Activated naive CD8-positive, alpha-beta T cell treated with anti-CD3 and anti-CD28 coated beads for 36 hours (primary cell): ENCODE measurements at places on chromosomes 6 and 20.
A peak's percentile ranks its signal among the peaks of the same experiment; 100 is the strongest.

GRCh38 chr6:80566361-80566760 lies 459.9 kb downstream of the BCKDHB start:
- H3K36me3 ChIP-seq = no peaks in the 10 kb centered on the region

DNA sequence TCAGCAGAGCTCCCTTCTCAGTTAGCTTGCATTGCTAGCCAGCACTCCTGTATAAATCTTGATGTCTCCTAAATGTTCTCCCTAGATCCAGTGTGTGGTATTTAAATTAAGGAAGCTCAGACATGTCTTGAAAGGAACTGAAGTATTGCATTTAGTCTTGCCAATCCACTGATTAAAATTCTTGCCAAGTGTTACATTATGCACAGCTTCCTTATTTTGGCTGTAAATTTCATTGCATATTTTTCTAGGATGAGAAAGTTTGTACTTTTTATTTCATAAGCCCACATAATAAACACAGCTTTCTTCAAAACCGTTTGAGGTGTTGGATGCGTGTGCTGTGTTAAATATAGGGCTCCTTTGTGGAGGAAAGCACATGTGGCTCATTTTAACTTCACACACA lies 329.8 kb upstream of the FLRT3 start:
- no peaks in the 10 kb centered on the region for H3K36me3 ChIP-seq
- no peak overlapping the region for H3K27ac ChIP-seq
- H3K4me3 ChIP-seq = no peak overlapping the region

- H3K36me3 ChIP-seq = no peaks in the 10 kb centered on the region
- H3K27me3 ChIP-seq = peaks cover 3% of the 10 kb centered on the region
- H3K4me3 ChIP-seq = no peak overlapping the region
- no peaks in the 10 kb centered on the region for H3K4me1 ChIP-seq
- H3K27ac ChIP-seq = no peak overlapping the region
These were observed 802.3 kb downstream of the MAFB start for GRCh38 chr20:39886650-39887190.

DNA sequence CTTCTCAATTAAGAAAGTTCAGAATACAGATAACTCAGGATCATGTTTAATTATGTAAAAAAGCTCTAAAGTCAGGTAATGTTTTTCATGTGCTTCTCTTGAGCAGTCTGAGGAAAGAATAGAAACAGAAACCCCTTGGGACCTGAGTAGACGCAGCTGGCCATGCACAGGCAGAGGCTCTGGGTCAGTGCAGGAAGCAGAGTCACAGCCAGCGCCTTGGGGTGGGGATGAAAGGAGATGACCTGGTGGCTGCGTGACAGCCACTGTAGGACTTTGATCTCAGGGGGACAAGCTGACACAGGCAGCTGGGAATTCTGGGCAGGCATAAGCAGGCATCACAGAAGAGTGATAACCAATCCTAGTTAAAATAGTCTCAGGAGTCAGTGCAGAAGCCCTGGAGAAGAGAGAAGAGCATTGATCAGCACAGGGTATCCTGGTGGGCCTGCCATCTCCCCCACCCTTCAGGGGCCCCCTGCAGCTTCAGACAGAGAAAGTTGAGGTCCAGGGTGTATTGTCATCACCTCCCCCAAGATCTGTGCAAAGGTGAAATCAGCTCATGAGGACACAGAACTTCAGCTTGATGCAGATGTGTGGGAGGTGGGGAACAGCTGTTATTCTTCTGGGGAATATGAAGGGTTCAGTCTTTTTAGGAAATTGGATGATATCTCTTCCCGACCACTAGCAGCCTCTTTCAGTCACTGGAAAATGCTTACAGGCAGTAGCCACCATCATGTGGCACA lies 6.4 kb downstream of the HLA-DQB1 start:
- no peak overlapping the region for H3K4me3 ChIP-seq
- H3K27me3 ChIP-seq = peaks cover 4% of the 10 kb centered on the region
- H3K36me3 ChIP-seq = peaks cover 29% of the 10 kb centered on the region
- peaks cover 17% of the 10 kb centered on the region for H3K4me1 ChIP-seq
- H3K27ac ChIP-seq = no peak overlapping the region
- no peak for DNase-seq

DNA sequence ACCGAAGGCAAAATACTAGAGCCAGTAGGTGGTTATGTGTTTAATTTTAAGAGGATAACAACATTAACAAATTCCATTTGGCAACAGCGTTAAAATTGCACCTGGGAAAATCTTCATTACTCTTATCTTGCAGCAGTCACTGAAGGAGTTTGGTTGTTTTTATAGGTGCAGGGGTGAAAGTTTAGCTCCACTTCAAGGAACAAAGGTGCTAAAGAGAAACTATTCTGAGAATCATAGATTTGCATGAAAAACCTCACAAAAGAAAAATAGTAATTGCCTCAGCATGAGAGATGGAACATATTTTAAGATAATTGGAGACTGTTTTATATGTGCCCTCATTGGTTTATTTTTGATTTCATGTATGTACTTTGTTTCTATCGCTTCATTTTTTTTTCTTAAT lies 444.4 kb downstream of the UTRN start:
- H3K27ac ChIP-seq = peak overlapping the region; percentile 48
- H3K36me3 ChIP-seq = peaks cover 19% of the 10 kb centered on the region
- DNase-seq = no peak
- H3K4me3 ChIP-seq = no peak overlapping the region
- H3K4me1 ChIP-seq = peaks cover 37% of the 10 kb centered on the region

GRCh38 chr6:32852844-32853540 lies 512 bp downstream of the TAP1 start:
- DNase-seq = peak; percentile 66
- peaks cover 84% of the 10 kb centered on the region for H3K36me3 ChIP-seq
- H3K4me3 ChIP-seq = peak overlapping the region; percentile 99
- no peaks in the 10 kb centered on the region for H3K27me3 ChIP-seq
- H3K27ac ChIP-seq = peak overlapping the region; percentile 100

DNA sequence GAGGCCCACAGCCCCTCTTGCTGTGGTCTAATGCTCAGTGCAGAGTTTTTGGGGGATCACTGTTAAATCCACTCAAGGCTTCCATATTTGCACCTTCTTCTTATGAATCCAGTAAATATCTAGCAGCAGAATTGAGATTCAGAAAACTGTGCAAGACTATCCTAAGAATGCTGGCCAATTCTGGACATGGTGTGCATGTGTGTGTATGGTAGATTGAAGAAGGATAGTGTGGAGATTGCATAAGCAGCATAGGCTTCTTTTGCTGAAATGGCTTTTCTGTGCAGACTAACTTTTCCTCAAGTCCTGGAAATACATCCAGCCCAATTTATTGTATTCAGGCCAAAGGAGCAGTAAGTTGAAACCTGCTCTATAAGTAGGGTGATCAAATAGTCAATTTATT lies 39.7 kb downstream of the FBXO9 start:
- H3K4me1 ChIP-seq = peaks cover 5% of the 10 kb centered on the region
- H3K4me3 ChIP-seq = no peak overlapping the region
- no peak overlapping the region for H3K27ac ChIP-seq
- no peaks in the 10 kb centered on the region for H3K27me3 ChIP-seq
- peaks cover 5% of the 10 kb centered on the region for H3K36me3 ChIP-seq

DNA sequence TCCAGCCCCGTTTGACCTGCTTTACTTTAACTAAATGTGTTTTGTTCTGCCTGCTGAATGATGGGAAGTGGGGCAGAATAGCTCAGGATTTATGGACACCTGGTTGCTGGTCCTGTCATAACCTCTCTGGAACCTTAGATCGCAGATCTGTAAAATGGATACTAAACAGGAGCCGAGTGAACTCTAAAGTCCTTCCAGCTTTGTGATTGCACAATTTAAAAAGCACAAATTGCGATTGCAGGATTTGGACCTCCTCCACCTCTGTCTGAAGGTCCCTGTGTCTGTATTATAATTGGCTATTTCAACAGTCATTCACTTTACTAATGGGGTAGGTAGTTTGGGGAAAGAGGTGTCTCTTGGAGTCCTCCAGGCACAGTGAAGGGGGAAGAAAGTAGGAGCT lies 220.4 kb downstream of the LY86 start:
- H3K27me3 ChIP-seq = no peaks in the 10 kb centered on the region
- peaks cover 24% of the 10 kb centered on the region for H3K4me1 ChIP-seq
- H3K36me3 ChIP-seq = no peaks in the 10 kb centered on the region
- H3K4me3 ChIP-seq = no peak overlapping the region

GRCh38 chr6:38604700-38605099 lies 35.0 kb downstream of the BTBD9 start:
- H3K27ac ChIP-seq = no peak overlapping the region
- H3K36me3 ChIP-seq = peaks cover 2% of the 10 kb centered on the region
- H3K4me1 ChIP-seq = peaks cover 14% of the 10 kb centered on the region
- DNase-seq = no peak
- no peak overlapping the region for H3K4me3 ChIP-seq
- no peaks in the 10 kb centered on the region for H3K27me3 ChIP-seq

DNA sequence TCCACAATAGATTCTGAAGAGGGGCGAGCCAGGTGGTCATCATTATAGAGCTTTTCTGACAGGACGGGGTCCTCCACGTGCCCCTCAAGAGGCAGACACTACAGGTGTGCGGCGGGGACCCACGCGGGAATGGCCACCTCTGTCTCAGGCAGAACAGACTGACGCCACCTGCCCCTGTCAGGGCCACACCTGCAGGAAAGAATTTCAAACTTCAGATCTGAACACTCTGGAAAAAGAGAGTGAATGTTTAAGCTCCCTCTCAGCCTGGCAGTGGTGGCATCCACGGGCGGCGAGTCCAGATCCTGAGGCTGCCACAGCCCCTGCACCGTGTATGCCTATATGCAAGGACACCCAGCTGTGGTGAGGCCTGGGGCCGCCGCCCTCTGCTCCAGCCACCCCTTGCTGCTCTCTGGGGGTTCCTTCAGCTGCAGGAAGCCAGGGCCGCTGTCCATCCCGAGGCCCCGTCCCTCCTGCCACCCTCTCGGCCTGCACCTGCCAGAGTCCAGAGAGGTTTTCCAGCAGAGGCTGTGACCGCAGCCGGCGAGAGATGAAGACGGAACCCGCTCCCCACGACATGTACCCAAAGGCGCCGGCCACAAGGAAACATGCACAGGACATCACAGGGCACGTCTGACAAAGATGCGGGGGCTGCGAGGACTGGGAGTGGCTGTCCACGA lies 234.9 kb downstream of the ERMARD start:
- H3K27me3 ChIP-seq = no peaks in the 10 kb centered on the region
- H3K4me3 ChIP-seq = no peak overlapping the region
- no peaks in the 10 kb centered on the region for H3K36me3 ChIP-seq
- H3K27ac ChIP-seq = no peak overlapping the region
- H3K4me1 ChIP-seq = peaks cover 11% of the 10 kb centered on the region
- DNase-seq = no peak

DNA sequence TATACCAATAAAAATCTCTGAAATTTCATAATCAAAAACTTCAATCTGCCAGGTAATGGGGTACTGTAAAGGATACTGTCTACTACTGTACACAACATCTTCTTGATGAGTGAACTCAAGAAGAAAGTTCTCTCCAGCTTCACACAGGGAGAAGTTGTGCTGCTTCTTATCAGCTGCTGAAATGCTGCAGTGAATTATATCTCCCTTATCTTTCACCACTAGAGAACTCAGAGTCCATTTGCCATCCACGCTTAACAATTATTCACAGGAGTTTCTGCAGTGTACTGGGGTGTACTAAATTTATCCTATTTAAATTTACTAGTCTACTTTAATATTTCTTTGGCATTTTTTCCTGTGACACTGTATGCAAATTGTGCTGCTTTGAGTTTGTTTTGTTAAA lies 384.8 kb downstream of the TFAP2B start:
- no peak overlapping the region for H3K27ac ChIP-seq
- no peaks in the 10 kb centered on the region for H3K36me3 ChIP-seq
- no peak for DNase-seq
- no peak overlapping the region for H3K4me3 ChIP-seq
- H3K27me3 ChIP-seq = no peaks in the 10 kb centered on the region

GRCh38 chr20:33105316-33105924 lies 26.0 kb downstream of the BPIFB4 start:
- H3K36me3 ChIP-seq = no peaks in the 10 kb centered on the region
- no peaks in the 10 kb centered on the region for H3K4me1 ChIP-seq
- H3K27me3 ChIP-seq = no peaks in the 10 kb centered on the region
- no peak overlapping the region for H3K4me3 ChIP-seq

GRCh38 chr6:11292594-11293236 lies 60.2 kb upstream of the NEDD9 start:
- no peak overlapping the region for H3K4me3 ChIP-seq
- DNase-seq = no peak
- peaks cover 74% of the 10 kb centered on the region for H3K36me3 ChIP-seq
- H3K4me1 ChIP-seq = peaks cover 9% of the 10 kb centered on the region

GRCh38 chr6:168623736-168624135 lies 182.8 kb downstream of the SMOC2 start:
- peaks cover 1% of the 10 kb centered on the region for H3K36me3 ChIP-seq
- H3K27ac ChIP-seq = no peak overlapping the region
- peaks cover 11% of the 10 kb centered on the region for H3K27me3 ChIP-seq
- DNase-seq = no peak
- H3K4me1 ChIP-seq = peaks cover 3% of the 10 kb centered on the region

DNA sequence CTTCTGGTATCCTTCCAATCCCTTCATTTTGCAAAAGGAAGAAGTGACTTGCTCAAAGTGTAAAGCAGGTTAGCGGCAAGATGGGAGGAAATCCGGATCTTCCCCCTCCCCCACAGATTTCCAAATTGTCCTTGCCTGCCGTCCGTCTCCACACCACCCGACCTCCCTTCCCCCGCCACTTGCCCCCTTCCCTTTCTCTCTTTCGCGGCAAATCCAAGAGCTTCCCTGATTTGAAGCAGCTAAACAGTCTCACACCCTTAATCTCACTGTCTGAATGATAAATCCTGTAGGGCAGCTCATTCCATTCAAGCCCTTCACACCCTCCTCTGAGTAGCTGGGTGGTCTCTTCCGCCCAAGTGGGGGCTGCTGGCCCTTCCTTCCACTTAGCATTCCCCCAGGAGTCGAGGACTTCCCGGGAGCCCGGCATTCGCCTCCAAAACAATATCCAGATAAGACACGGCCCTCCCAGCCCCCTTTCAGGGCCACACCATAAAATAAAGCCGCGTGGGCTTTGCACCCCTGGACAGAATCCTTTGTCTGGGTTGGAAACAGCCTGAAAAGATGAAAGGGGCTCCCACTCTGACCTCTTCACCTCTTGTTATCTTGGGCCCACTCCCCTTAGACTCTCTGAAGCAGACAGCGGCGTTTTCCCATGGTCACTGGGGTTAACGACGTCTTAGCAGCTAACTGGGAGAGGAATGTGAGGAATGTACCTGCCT lies 44.0 kb upstream of the PIM1 start:
- H3K36me3 ChIP-seq = no peaks in the 10 kb centered on the region
- H3K27me3 ChIP-seq = peaks cover 12% of the 10 kb centered on the region
- no peak for DNase-seq
- H3K27ac ChIP-seq = no peak overlapping the region
- no peak overlapping the region for H3K4me3 ChIP-seq

DNA sequence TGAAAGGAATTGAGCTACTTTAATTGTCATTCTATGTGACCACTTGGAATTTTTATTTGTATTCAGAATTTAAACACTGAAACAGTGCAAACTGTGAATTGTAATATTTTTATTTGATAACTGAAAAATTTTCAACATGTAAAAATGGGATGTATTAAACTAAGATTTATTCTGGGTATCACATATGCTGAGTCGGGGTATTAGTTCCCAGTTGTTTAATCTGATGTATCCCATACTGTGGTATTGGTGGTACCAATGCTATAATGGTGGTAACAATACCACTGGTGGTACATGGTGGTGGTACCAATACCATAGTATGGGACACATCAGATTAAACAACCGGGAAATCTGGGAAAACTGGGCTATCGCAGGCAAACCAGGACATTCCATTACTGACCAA lies 79.4 kb downstream of the CDC5L start:
- no peak for DNase-seq
- H3K4me1 ChIP-seq = no peaks in the 10 kb centered on the region
- no peak overlapping the region for H3K4me3 ChIP-seq
- no peak overlapping the region for H3K27ac ChIP-seq
